ENCODE measurements at places on chromosomes 5 and 9.

DNA sequence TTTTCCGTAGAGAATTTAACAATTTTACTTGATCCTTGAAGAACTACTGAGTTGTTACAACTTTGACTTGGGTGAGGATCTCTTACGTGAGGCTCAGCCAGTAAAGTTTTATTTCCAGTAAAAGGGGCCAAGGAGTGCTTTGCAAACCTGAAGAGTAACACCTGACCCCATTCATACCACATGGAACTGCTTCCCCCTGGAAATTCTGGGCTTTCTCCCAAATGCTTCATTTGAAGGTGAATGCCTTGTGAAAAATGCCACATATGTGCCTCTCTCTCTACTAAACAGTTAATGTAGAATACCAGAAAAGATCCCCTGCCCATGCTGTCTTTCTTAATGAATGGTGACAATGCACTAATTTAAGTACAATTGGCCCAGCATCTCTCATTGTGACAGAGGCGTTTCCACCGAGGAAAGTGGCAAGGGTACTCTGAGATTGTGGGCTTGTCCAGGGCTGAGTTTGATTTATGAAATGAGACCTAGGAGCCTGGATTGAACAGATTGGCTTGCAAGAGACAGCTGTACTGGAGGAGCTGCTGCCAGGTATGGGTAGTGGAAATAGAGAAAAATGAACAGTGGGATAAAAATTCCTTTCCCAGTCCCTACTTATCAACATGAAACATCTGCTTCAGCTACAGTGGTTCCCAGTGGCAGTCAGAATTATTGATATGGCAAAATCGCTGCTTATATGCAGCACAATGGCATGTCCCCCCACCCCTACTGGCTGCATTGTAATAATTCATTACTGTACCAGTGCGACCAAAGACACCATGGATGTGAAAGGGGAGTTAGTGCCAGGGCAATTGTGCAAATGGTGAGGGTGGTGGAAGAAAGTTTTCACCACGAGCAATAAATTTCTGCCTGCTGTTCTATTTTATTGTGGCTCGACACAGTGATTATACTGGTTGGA, 843.7 kb upstream of the WWC1 start:
- no peak for DNase-seq

DNA sequence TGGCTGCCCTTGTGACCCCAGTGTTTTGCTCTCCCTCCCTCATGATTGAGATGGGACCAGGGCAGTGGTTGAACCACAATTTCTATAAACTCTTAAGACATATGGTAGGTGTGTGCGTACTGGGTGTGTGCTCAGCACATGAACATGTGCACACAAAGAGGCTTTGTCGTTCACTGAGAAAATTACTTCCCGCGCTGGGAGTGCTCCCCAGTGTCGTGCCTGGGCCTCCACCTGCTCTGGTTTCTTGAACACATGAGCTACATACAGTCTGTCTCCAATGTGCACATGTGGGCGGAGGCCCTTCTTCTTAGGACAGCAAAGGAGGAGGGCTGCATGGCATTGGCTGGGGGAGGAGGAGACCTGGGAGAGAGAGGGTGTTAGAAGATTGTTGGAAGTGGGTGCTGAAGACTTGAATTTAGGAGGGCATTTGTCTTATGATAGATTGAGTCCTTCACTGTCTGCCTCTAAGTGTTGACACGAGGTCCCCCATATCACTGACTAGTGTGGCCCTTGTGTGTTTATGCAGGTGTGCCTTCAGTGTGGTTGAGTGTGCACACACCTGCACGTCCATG, 170.0 kb downstream of the CACNA1B start:
- no peak for DNase-seq

GRCh38 chr5:64575561-64575960, 69.7 kb downstream of the RGS7BP start:
- DNase-seq: no peak

GRCh38 chr5:80268916-80269315, 13.1 kb upstream of the SERINC5 start:
- DNase-seq: no peak

GRCh38 chr9:86531971-86532640, 177.9 kb upstream of the TUT7 start:
- no peak for DNase-seq

GRCh38 chr5:107806705-107807104, 136.0 kb upstream of the EFNA5 start:
- no peak for DNase-seq

- DNase-seq: no peak
Observed at GRCh38 chr5:126875303-126875785, 98.4 kb downstream of the LMNB1 start.

GRCh38 chr5:179235416-179236400, 109.6 kb downstream of the ADAMTS2 start:
- no peak for DNase-seq

DNA sequence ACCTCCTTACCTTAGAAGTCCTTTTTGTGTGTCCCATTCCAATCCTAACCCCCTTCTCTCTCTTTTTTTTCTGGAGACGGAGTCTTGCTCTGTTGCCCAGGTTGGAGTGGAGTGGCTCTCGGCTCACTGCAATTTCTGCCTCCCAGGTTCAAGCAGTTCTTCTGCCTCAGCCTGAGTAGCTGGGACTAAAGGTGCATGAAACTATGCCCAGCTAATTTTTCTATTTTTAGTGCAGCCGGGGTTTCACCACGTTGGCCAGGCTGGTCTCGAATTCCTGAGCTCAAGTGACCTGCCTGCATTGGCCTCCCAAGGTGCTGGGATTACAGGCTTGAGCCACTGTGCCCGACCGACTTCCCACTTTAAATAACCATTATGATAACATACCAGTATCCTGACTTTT, 17.5 kb downstream of the TMEM38B start:
- DNase-seq: no peak

DNA sequence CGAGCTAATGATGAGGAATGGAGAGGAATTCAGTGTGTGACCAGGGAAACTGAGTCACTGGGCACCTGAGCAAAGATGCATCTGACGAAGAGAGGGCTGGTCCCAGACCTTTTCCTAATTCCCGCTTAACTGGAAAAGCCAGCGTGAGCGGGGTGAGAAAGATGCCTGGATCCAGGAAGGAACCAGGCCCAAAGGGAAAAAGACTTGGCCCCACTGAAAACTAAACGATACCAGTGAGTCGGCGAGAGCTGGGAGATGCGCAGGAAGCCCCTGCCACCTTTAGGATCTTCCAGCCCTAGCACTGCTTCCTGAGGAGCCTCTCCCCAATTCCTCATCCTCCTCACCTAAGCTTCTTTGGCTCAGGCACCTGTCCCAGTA, 499 bp upstream of the FCHSD1 start:
- no peak for DNase-seq

- DNase-seq: no peak
Observed at GRCh38 chr9:93295031-93295430, 111.1 kb downstream of the WNK2 start.

DNA sequence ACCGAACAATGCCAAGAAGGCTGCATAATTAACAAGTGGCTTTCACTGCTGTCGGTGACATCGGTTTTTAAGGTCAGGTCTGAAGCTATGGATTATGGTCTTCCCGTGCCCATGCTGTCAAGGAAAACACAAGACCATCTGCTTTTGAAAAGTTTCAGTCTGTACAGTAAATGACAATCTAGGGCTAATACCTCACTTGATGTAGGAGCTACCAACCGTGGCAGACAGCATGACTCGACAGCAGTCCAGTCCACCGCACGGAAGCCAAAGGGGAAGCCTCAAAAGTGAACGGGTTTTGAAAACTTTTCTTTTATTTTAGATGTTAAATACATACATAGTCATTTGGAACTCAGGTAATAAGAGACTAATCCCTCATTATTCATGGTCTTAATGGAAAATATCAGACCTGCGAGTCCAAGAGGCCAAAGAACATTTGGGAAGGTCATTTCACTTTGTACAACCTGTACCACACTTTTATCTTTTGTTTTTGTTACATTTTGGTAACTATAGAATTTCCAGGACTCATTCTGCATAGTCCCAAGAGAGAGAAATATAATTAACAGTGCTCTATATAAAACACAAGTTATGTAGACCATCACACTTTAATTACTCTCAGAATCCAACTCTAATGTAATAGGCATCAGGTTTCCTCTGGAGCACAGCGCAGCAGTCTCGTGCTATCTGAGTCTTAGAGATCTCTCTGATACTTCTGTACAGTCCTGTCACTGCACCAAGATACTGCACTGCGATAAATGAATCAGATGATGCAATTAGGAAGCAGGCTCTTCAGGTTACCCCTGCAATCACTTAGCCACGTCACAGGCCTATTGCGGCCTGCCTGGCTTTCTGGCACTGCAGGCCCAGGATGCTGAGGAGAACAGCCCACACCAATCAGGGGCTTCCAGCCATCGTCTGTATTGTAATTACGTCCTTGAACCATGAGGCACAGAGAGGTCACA, 184.9 kb downstream of the FANCC start:
- no peak for DNase-seq

DNA sequence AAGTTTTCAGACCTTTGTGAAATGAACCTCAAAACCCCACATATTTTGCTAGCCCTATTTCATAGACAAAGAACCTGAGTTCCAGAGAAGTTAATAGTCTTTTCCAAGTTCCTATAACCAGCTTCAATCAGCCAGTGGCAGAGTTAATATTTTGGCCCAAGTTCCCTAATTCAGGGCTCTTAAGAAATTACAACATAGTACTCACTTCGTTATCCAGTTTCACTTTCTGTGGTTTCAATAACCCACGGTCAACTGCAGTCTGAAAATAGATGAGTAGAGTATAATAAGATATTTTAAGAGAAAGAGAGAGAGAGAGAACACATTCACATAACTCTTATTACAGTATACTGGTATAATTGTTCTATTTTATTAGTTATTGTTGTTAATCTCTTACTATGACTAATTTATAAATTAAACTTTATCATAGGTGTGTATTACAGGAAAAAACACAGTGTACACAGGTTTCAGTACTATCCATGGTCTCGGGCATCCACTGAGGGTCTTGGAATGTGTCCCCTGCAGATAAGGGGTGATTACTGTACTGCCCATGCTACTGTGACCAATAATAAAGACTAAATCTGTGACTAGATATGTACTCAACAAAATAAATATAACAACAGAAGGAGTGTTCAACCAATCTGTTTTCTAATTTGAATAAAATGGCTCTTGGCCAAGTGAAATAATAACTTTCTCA, 9.3 kb upstream of the MYOT start:
- peak; percentile 69 for DNase-seq

DNA sequence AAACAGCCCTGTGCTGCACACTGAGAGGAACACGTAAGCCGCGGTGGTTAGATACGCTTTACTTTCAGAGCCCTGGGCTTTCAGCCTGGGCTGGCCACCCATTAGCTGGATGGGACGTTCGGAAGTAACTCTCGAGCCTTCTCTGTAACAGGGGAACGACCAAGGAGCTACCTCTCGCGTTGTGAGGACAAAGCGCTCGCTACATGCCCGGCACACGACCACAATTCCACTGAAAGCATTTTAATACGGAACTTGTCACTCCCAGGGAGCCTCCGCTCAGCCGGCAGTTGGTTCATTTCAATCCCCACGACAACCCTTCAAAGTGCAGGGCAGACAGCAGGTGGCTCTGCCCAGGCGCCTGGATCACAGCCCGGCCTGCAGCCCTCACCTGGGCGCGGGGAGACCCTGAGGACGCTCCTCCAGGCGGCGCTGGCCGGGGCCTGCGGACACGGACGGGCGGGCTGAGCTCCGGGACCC, 368 bp downstream of the SURF1 start:
- peak; percentile 65 for DNase-seq

DNA sequence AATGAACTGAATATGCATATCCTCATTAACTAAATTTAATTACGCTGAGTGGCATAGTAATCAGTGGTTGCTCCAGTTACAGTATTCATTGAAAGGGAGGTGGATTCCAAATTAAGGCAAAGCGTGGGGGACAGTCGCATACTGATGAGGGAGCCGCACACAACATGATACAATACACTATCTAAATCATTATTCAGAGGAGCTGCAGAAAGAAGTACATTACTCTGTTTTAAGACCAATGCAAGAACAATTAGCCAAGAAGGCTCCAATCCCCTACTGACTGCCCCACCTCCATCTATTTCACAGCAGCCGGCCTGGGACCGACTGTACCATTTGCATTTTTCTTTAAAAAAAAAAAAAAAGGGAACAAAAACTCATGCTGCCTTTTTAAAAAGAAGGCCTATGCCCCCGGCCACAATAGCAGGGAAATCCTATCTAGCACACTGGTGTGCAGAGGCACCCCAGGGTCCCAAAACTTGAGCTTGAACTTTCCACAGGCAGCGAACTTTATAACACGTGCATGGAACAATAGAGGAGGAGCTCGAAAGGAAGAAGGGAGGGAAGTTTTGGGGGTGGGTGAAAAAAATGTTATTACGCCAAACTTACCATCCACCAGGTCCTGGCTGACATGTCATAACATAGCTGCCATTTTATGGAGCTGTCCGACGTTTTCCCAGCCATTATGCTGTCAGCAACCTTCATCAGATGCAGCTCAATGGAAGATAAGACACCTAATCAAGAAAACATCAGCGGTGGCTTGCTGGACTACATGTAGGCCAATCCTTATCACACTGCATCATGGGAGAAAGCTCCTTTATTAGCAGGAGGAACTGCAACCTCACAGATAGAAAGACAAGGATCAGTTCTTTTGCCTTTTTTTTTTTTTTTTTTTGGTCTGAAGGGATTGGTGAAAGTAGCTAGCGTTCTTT, 161.6 kb downstream of the ZDHHC21 start:
- no peak for DNase-seq

GRCh38 chr5:146069780-146070099, 35.6 kb downstream of the PLAC8L1 start:
- DNase-seq: no peak

- no peak for DNase-seq
Observed at GRCh38 chr5:160697281-160697680, 154.7 kb downstream of the ATP10B start.

- no peak for DNase-seq
Observed at GRCh38 chr5:134458234-134459009, 46.7 kb upstream of the CDKN2AIPNL start.

DNA sequence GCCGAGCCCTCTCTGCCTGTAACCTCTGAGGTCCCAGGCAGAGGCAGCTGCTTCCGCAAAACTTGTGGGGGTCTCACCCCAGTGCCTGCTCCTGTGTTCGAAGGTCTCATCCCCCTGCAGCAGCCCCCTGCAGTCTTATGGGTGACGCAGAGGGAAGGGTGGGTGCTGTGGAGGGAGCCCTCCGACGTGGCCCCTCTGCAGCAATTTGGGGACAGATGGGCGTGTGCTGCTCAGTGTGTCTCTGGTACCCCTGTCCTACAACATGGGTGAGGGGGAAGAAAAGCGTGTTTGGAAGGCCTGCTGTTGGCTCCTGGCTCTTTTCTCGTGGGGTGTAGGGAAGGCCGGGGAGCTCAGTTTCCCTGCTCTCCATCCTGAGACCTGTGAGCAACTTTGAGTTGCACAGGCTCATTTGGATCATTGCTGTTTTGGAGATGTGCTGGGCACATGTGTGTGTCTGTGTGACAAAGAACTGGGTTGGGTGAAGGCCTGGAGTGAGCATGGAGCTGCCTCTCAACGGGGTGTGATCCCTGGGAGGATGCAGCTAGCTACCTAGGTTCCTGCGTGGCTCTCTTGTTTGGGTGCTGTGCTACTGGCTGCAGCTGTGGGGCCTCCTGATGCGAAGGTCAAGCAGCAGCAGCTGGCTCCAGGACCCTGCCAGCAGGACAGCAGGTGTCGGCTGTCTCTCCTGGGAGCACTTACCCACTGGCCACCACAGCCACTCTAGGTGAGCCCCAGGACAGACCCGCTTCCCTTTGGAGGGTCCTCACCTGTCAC, 179.6 kb upstream of the PITX1 start:
- DNase-seq: no peak

- peak; percentile 76 for DNase-seq
Observed at GRCh38 chr9:33924978-33925797, 108.2 kb downstream of the UBE2R2 start.

Measured in NAMALWA (cell line).